Activated CD4-positive, alpha-beta memory T cell treated with anti-CD3 and anti-CD28 coated beads for 36 hours (primary cell): ENCODE measurements at places on chromosomes 12 and 14. TPM values are rescaled to one million over a fixed set of nuclear protein-coding genes. Genes with fewer than 3 reads are reported as not detected.
A peak's percentile ranks its signal among the peaks of the same experiment; 100 is the strongest.

- H3K36me3 ChIP-seq = no peaks in the 10 kb centered on the region
- H3K4me1 ChIP-seq = no peaks in the 10 kb centered on the region
- no peak overlapping the region for H3K4me3 ChIP-seq
- H3K27me3 ChIP-seq = no peaks in the 10 kb centered on the region
- H3K27ac ChIP-seq = no peak overlapping the region
Measured at GRCh38 chr14:86707071-86707470, 1177.1 kb downstream of the FLRT2 start.

Gene EML1
- 1.5 TPM for total RNA-seq

Gene ZFHX2
- total RNA-seq = 1.2 TPM

DNA sequence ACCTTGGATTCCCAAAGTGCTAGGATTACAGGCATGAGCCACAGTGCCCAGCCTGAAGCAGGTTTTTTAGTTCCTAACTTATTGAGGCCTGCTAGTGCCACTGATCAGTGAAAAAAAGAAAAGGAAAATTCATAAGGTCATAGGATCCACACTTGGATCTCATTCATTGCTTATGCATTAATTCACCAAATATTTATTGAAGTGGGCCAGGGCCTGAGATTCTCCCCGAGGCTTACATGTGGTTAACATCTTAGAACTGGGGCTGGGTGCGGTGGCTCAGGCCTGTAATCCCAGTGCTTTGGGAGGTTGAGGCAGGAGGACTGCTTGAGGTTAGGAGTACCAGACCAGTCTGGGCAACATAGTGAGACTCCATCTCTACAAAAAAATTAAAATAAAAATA is 29.5 kb upstream of the MAP1LC3B2 start:
- H3K4me1 ChIP-seq = peaks cover 7% of the 10 kb centered on the region
- H3K27ac ChIP-seq = no peak overlapping the region
- peaks cover 5% of the 10 kb centered on the region for H3K27me3 ChIP-seq
- no peak overlapping the region for H3K4me3 ChIP-seq
- no peaks in the 10 kb centered on the region for H3K36me3 ChIP-seq

Gene EPYC
- total RNA-seq = not detected

DNA sequence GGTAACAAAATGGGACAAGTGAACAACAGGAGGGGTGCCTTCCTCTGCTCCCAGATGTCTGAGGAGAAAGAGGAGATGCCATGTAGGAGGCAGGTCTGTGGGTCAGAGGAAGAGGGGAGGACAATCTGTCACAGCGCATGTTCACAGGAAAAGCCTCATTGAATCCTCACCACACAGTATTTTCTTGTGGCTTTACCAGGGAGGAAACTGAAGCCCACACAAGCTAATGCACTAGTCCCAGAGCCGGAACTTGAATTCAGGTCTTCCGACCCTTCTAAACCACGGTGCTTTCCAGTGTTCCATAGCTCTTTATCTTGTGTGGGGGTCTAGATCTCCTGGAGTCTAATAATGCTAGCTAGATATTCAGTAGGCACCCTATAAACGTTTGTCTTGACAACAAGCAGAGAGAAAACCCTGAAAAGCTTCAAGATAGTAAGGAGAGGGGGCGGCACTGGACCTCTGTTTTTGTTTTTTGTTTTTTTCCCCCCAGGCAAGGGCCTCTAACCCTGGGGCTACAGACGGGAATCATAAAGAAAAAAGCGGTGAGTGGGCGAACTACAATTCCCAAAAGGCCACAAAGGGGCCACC is 371 bp upstream of the SHMT2 start:
- H3K27me3 ChIP-seq = peaks cover 26% of the 10 kb centered on the region
- H3K27ac ChIP-seq = peak overlapping the region; percentile 94
- H3K4me3 ChIP-seq = peak overlapping the region; percentile 98
- H3K4me1 ChIP-seq = peaks cover 54% of the 10 kb centered on the region
- peaks cover 49% of the 10 kb centered on the region for H3K36me3 ChIP-seq

Gene MMP19
- 0.31 TPM for total RNA-seq

DNA sequence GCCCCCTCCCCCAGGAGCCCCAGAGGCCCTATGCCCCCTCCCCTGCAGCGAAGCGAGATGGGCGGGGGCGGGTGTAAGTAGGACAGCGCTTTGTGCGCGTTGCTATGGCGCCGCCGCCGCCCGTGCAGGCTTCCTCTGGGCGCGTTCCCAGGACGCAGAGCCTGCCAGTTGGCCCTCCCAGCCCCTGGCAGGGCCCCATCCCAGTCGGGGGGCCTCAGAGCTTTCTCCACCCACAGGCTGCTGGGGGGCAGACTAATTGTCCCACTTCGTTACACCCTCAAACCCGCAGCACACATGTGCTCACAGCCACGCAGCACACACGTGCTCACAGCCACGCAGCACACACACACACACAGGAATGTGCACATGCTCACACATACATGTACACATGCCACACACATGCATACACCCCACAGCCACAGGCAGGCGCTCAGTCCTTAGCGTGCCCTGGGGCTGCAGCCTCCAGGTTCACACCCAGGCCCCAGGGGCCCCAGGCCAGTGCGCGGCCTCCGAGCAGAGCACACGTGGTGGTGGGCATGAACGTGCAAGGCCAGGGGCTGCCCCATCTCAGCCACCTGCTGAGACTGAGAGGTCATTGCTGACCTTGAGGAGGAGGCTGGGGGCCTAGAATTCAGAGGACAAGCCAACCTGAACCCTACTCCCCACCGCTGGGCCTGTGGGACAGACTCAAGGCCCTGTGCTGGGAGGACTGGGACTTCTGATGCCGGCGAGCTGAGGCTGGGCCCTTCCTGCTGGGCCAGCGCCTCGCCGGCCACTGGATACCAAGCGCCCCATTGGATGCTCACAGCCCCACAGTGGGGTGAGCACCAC is 15.6 kb downstream of the TRMT61A start:
- H3K4me1 ChIP-seq = no peaks in the 10 kb centered on the region
- H3K27ac ChIP-seq = no peak overlapping the region
- H3K27me3 ChIP-seq = no peaks in the 10 kb centered on the region
- H3K4me3 ChIP-seq = no peak overlapping the region
- DNase-seq = no peak

DNA sequence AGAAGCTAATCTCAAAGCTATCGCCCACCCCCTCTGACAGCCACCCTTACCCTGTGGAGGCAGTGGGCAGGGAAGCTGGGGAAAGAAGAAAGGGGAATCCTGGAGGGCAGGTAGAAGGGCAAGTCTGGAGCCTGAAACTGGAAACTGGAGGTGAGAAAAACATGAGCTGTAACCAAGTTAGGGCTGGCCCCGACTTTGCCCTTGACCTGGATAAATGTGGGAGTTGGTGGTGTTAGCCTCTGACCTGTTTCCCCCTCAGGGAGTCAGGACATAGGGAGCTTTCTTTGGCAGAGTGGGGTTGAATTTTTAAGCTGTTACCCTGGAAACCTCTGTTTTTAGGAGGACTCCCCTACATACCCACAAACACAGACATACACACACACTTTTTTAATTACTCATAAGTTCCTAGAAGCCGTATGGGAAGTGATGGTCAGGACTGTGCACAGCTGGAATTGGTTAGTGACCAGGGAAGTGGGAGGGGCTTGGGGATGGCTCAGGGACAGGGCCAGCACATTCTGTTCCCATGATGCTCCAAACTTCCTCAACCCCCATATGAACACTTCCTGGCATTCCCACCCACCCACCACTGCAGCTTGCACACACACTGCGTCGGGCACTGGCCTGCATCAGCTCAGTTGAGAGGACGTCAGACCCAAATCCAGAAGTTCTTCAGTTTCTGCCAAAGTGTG is 5.0 kb upstream of the MMP19 start:
- H3K27me3 ChIP-seq = peaks cover 2% of the 10 kb centered on the region
- peak overlapping the region; percentile 73 for H3K27ac ChIP-seq
- H3K4me1 ChIP-seq = peaks cover 15% of the 10 kb centered on the region
- DNase-seq = peak; percentile 63
- no peaks in the 10 kb centered on the region for H3K36me3 ChIP-seq

Gene SCN8A
- 0.64 TPM for total RNA-seq

Gene CAPZA3
- total RNA-seq = not detected

- H3K4me3 ChIP-seq = no peak overlapping the region
- no peaks in the 10 kb centered on the region for H3K27me3 ChIP-seq
- H3K36me3 ChIP-seq = peaks cover 3% of the 10 kb centered on the region
- no peak overlapping the region for H3K27ac ChIP-seq
- peaks cover 34% of the 10 kb centered on the region for H3K4me1 ChIP-seq
- DNase-seq = no peak
Measured at GRCh38 chr12:105334001-105334400, 3.5 kb downstream of the C12orf75 start.

Gene RTRAF
- 222 TPM for total RNA-seq

Gene PLBD1
- not detected for total RNA-seq

GRCh38 chr14:73662487-73662943 is 17.7 kb downstream of the DNAL1 start:
- no peaks in the 10 kb centered on the region for H3K4me1 ChIP-seq
- H3K4me3 ChIP-seq = no peak overlapping the region
- H3K36me3 ChIP-seq = peaks cover 3% of the 10 kb centered on the region
- DNase-seq = no peak
- H3K27me3 ChIP-seq = no peaks in the 10 kb centered on the region
- H3K27ac ChIP-seq = no peak overlapping the region

Gene CSRP2
- total RNA-seq = 0.41 TPM

GRCh38 chr12:91866566-91866965 is 279.1 kb downstream of the BTG1 start:
- H3K27me3 ChIP-seq = no peaks in the 10 kb centered on the region
- H3K36me3 ChIP-seq = no peaks in the 10 kb centered on the region
- no peak for DNase-seq
- H3K4me3 ChIP-seq = no peak overlapping the region
- H3K4me1 ChIP-seq = peaks cover 23% of the 10 kb centered on the region

Gene PIWIL1
- total RNA-seq = not detected

GRCh38 chr14:59189091-59189785 is 771 bp downstream of the DAAM1 start:
- H3K4me3 ChIP-seq = peak overlapping the region; percentile 93
- DNase-seq = peak; percentile 57
- peak overlapping the region; percentile 49 for H3K27ac ChIP-seq
- H3K27me3 ChIP-seq = peaks cover 3% of the 10 kb centered on the region
- H3K36me3 ChIP-seq = no peaks in the 10 kb centered on the region

DNA sequence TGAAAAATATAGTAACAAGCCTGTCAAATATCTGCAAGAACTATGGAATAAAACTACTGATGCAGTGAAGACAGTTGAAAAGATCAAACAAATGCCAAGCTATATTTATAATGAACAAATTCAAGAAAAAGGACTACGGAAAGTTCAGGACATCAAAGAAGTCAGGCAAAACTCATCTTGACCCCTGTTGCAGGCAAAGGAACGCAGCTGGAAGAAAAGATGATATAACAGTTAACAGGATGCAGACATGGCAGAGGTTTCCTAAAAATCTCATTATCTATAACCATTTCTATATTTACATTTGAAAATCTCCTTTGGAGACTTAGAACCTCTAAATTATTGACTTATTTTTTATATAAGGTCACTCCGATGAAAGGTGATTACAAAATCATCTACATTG is 34.1 kb downstream of the MDM2 start:
- no peaks in the 10 kb centered on the region for H3K27me3 ChIP-seq
- H3K36me3 ChIP-seq = peaks cover 44% of the 10 kb centered on the region
- H3K4me3 ChIP-seq = no peak overlapping the region
- no peak for DNase-seq
- peaks cover 7% of the 10 kb centered on the region for H3K4me1 ChIP-seq

GRCh38 chr12:123479442-123480180 is 21.7 kb downstream of the SNRNP35 start:
- peaks cover 8% of the 10 kb centered on the region for H3K36me3 ChIP-seq
- H3K27ac ChIP-seq = peak overlapping the region; percentile 18
- DNase-seq = no peak
- H3K27me3 ChIP-seq = no peaks in the 10 kb centered on the region
- no peak overlapping the region for H3K4me3 ChIP-seq

Gene TMEM179
- not detected for total RNA-seq

DNA sequence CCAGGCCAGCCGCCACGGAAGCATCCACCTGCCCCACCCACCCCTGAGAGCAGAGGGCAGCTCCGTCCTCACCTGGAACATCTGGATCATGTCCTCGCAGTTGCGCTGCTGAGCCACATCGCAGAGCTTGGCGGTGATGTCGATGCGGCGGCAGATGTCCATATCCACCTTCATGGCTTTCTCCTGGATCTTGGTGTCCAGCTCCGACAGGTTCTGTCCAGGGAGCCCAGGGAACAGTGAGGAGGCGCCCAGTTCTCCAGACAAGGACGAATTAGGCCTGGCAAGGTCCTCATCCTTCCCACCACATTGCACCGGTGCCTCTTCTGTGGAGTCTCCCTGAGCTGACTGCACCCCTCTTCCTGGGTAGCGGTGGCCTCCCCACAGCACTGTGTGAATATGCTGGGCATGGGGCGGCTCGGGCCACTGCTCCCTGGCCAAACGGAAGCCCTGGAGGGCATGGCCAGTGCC is 6.1 kb downstream of the IFFO1 start:
- H3K27me3 ChIP-seq = no peaks in the 10 kb centered on the region
- peaks cover 22% of the 10 kb centered on the region for H3K36me3 ChIP-seq
- no peak overlapping the region for H3K4me3 ChIP-seq

DNA sequence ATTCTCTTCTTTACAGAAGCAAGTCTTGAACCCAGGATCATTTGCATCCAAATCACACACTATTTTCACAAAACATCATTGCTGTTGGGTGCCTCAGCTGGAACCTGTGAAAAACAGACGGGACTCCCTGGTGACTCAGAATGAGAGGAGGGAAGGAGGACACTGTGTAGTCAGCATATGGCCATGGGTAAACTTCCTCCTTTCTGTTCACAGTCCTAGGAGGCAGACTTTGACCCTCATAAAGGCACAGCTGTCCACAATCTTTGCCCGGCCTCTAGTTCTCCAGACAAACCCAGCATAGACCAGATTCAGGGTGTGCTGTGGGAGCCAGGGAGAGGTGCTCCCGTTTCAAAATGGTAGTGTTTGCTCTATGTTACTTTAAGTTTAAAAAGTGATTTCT is 62.0 kb downstream of the DYRK2 start:
- no peak for DNase-seq
- no peak overlapping the region for H3K27ac ChIP-seq
- peaks cover 2% of the 10 kb centered on the region for H3K4me1 ChIP-seq
- no peak overlapping the region for H3K4me3 ChIP-seq

Gene TAS2R9
- total RNA-seq = not detected

DNA sequence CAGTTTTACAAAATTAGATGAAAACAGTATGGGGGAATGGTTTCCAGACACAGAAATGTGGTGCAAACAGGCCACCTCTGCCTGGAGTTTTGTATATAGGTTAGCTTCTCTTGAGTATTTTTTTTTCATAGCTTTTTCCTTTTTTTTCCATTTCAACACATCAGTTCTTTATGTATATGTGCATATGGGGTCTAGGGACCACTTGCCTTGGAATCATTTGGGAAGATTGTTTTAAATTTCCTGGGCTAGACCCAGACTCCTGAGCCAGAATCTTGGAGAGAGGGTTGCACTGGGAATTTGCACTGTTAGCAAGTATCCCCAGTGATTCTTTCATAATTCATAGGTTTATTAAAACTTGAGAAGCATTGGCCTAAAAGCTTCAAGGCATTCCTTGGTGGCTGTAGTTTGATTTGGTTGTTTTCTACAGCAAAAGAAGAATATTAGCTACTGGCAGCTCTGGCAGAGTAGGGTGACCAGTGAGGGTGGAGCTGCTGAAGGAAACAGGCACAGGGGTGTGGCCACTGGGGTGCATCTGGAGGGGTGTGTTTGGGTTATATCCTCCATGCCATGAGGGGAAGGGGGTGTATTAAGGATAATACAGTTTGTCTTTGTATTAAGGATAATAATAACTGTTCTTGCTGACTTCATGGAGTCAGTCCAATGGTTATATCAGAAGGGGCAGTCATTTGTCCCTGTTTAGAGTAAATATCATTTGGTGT is 22.8 kb downstream of the PPP1R36 start:
- DNase-seq = no peak
- H3K4me1 ChIP-seq = no peaks in the 10 kb centered on the region
- no peaks in the 10 kb centered on the region for H3K36me3 ChIP-seq
- no peak overlapping the region for H3K4me3 ChIP-seq
